Epithelial cell of alveolus of lung (primary cell): ENCODE measurements at places on chromosomes 1 and 21. TPM values are rescaled to one million over a fixed set of nuclear protein-coding genes. Genes with fewer than 3 reads are reported as not detected.

ADAMTS4 gene
- 7.4 and 11.0 TPM in 2 replicates for total RNA-seq

SLC1A7 gene
- total RNA-seq, result 0.56 TPM in 1 of 2 replicates, not detected in the other

GRHL3 gene
- total RNA-seq, result 0.13 TPM in 1 of 2 replicates, not detected in the other

TCHHL1 gene
- total RNA-seq, result not detected in 2 replicates

OR2L3 gene
- not detected in 2 replicates for total RNA-seq

SERINC2 gene
- 27.8 and 72.1 TPM in 2 replicates for total RNA-seq

PTPN22 gene
- total RNA-seq, result 0.16 and 1.3 TPM in 2 replicates

KIF17 gene
- 0.39 and 0.56 TPM in 2 replicates for total RNA-seq
